A549 (cell line): ENCODE measurements at places on chromosomes 5 and 9. TPM values are rescaled to one million over a fixed set of nuclear protein-coding genes. Genes with fewer than 3 reads are reported as not detected.
A peak's percentile ranks its signal among the peaks of the same experiment; 100 is the strongest.

- no peak for DNase-seq
Observed at GRCh38 chr5:73816656-73817420, 190.8 kb downstream of the ARHGEF28 start.

- no peak for DNase-seq
Observed at GRCh38 chr5:180079702-180080466, 8.3 kb upstream of the RNF130 start.

GRCh38 chr9:87464110-87464991, 33.3 kb upstream of the DAPK1 start:
- DNase-seq: no peak

DNA sequence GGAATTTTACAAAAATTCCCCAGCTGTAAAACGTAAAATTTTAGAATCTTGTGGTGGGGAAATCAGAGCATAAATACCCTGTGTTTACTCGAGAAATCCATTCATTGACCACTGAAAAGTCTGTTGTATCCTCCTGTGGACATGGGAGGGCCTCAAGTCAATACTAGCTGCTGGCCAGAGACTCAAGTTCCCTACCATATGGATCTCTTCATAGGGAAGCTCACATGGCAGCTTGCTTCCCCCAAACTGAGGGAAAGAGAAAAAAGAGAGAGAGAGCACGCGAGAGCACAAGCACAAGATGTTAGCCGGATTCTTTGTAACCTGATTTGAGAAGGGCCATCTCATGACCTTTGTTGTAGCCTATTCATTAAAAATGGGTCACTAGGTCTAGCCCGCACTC, 591.9 kb downstream of the LRRC70 start:
- DNase-seq: no peak

Gene BSPRY
- polyA plus RNA-seq: 0.04 to 0.05 TPM in 2 of 3 replicates, not detected in the other

DNA sequence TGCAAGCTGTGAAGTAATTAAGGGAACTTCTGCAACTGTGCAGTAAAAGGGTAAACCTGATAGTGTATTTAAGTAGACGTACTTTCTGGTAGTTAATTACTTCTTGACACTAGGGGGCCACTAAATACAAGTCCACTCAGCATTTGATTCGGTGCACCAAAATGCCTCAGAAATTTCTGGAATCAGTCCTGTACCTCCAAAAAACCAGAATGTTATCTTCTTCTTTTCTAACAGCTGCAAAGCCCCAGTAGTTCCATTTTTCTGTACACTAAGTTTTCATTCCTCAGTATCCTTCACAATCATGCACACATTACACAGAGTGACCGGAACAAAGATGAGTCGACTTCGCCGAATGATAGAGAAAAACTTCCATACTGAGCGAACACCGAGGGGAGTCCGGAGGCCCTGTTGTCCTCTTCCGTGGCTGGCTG, 484 bp downstream of the GFM2 start:
- DNase-seq: peak; percentile 66

DNA sequence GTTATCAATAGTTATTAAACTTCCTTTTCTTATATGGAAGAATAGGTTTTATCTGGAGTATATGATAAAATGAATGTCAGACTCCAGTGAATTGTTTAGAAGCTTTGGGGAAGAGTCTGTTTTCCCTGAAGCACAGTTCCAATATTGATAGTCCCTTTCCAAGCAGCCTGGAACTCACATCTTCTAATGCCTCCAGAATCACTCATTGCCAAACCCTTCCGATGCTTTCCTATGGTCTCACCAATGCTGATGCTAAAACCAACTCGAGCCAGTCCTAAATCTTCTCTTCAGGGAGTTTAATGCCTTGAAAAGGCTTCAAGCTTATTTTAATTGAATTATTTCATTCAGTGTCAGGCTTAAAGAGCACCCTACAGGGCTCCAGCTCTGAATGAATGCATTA, 121.2 kb downstream of the PTTG1 start:
- no peak for DNase-seq

- no peak for DNase-seq
Observed at GRCh38 chr5:40932766-40933165, 23.5 kb downstream of the C7 start.

Gene CATSPER3
- polyA plus RNA-seq: 0.22 to 0.62 TPM (median 0.41 TPM) in 3 replicates

- DNase-seq: no peak
Observed at GRCh38 chr9:34369636-34370035, 7.1 kb downstream of the MYORG start.

Gene C1QTNF3
- polyA plus RNA-seq: 0.18 to 0.35 TPM (median 0.26 TPM) in 3 replicates

DNA sequence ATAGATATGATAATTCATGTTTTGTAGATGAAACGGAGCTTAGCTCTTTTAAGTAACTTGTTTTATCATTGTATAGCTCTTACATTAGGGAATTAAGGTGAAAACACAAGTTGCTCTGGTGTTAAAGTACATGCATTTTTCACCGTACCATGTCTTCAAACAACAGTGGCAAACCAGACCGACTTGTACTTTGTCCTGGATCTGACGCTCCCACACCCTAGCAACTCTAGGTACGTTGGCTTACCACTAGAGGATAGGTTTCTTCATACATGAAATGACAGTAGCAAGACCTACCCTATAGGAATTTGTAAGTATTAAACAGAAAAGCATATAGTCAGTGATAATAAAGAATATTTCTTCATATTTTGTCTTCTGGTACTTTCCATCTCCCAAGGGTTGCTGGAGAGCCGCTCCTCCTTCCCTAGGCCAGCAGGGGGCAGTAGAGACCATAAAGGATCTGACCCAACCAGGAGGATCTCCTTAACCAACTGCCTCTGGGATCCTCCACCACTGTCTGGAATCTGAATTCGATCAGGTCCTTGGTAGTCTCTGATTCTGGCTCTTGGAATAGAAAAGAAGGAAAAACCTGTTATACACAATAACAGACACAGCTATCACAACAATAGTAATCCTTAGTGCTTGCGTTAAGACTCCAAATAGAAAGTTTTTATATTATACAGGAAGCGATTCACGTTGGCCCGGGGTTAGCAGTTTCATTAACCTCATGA, 136.7 kb downstream of the CAVIN4 start:
- DNase-seq: peak; percentile 66

- no peak for DNase-seq
Observed at GRCh38 chr9:101434998-101435397, 576 bp downstream of the ALDOB start.

Gene FAM221B
- polyA plus RNA-seq: not detected in 3 replicates

DNA sequence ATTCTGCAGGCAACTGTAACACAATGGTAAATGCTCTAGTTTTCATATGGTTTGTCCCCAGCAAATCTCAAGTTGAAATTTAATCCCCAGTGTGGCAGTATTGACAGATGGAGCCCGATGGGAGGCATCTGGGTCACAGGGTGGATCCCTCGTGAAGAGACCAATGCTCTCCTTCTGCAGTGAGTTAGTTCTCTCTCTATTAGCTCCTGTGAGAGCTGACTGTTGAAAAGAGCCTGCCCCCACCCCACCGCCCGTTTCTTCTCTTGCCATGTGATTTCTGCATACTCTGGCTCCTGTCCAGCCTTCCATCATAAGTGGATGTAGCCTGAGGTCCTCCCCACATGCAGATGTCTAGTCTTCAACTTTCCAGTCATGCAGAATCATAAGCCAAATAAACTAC, 27.0 kb downstream of the IARS1 start:
- no peak for DNase-seq

DNA sequence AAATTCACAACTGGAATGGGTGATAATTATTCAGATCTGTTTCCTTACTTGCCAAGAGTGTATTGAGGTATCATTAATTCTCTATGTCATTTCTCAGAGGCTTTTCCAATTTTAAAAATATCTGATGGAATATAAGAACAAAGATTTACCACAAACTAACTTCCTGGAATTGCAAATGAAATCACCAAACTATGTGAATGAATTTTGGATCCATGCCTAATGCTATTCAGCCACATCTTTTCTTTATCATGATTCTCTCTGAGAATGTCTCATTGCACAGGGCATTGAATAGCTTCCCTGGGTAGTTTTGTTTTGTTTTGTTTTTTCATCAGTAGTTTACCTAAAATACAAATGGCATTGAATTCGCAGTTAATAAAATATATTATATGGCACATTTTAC, 146.9 kb upstream of the FBN2 start:
- DNase-seq: no peak

Gene TERT
- polyA plus RNA-seq: 3.9 to 5.2 TPM (median 4.0 TPM) in 3 replicates

Gene KCTD16
- polyA plus RNA-seq: 0.10 to 0.17 TPM (median 0.15 TPM) in 3 replicates

- peak; percentile 21 for DNase-seq
Observed at GRCh38 chr9:114238891-114239875, 83.7 kb upstream of the ORM1 start.

DNA sequence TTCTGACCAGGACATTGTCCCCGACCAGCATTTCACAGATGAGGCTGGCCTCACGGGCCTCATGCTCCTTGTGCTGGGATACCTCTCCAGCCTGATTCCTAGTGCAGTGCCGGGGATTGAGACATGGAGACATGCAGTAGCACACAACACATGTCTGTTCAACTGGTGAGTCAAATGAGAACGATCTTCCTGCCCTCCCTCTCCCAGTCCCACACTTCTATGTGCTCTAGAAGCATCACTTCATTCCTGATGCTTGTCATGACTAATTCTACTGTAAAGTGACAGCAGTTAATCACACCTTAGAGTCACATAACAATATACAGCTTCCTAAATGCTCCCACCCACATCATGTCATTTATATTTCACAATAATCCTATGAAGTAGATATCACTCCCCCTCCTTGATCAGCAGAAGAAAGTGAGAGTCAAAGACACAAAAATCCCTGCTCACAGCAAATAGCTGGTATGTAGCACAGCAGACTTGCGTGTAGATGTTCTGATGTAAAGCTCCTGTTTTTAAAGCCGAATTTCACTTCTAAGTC, 101.8 kb downstream of the CCDC192 start:
- DNase-seq: no peak

DNA sequence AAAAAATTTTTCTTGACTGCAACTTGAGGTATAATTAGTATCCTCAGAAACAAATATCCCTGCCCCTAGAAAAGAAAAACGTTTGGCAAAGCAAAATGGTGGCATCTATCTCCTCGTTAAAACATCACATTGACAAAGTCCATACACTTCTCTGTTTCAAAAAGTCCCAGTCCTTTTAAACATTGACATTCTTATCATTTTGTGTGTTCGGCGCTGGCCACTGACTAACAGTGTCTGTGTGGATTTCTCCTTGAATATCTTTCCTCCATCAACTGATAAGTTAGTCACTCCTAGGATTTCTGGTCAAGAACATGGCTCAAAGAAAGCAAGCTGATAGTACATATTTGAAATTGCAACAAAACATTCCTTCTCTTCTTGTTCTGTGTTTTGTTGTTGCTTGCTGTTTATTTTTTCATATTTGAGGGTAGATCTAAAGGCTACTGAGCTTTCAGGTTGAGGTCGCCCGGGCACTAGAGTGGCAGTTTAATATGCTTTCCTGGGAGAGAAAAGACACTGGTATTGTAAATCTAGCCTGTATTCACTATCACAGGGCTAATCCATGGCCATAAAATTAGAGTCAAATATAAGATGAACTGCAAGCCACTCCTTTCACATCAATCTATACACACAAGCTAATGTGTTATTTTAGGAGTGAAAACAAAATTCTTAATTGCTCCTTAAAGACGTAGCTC, 8.5 kb upstream of the PPIC start:
- no peak for DNase-seq

- DNase-seq: no peak
Observed at GRCh38 chr5:133870661-133871060, 97.8 kb downstream of the C5orf15 start.

GRCh38 chr5:179623906-179624741, 653 bp upstream of the HNRNPH1 start:
- no peak for DNase-seq

DNA sequence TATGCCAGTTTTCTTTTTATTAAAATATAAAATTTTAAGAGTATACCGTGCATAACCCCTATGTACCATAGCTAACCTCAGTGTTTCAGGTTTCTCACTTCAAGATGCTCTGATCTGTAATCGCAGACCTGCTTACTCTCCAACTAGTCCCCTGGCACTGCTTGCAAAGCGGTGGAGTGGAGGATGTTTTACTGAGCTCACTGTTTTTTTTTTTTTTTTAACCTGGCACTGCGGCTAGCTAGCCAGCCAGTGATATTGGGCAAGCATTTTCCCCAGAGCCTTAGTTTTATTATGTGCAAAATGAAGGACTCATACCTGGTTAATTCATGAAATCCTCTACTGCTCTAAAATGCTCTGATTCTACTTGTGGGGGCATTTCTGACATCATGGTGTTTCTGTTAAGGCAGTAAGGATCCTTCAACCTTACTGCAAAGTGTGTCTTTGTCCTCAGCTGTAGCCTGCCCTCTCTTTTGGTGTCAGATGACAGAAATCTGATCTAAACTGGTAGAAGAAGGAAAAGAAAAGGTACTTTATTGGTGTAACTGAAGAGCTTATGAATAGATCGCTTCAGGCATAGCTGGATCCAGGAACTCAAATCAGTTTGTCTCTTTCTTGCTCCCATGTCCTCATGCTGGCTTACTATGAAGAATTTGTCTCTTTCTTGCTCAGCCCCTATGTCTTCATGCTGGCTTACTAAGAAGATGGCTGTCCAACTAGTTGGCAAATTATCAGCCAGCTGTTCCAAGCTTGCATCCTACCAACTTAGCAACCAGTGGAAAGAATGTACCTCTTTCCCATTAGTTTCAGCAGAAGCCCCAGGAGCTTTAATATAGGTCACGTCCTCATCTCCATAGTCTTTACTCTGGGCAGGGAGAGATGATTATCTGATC, 59.8 kb downstream of the DOCK2 start:
- peak; percentile 40 for DNase-seq

DNA sequence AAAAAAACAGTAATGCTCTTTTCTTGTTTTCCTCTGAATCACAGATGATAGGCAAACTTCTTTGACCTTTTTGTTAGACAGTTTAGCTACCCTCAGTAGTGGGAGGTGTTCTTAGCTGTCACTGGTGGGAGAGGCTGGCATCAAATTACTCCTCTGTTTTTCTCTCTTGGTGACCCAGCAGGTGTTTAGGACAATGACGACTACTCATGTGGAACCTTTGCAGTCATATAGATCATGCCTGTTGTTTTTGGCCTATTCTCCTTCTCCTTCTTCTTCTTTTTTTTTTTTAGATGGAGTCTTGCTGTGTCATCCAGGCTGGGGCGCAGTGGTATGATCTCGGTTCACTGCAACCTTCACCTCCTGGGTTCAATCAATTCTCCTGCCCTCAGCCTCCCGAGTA, 15.4 kb upstream of the NPR2 start:
- no peak for DNase-seq

- no peak for DNase-seq
Observed at GRCh38 chr5:87836696-87837095, 424.0 kb upstream of the CCNH start.

DNA sequence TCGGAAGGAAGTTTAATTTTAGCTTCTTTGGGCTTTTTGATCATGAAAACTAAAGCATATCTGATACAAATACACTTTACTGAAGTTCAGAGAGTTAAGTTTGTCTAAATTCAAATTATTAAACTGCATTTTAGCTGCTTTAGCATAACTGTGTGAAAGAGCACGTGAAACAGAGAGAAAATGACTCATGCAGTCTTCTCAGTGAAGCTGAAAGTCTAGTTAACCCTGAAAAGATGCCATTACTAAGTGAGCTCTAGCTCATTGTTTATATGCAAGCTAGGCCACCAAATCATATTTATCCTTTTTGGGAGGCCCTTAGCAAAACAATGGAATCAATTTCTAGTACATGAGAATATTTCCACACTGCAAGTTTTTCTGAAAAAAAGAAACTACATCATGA, 27.6 kb downstream of the TPD52L3 start:
- DNase-seq: no peak

GRCh38 chr9:21336457-21336856, 1.3 kb upstream of the KLHL9 start:
- DNase-seq: peak; percentile 27
